Neural crest cell (in vitro differentiated cells): ENCODE measurements at places on chromosomes 2 and 18. TPM values are rescaled to one million over a fixed set of nuclear protein-coding genes. Genes with fewer than 3 reads are reported as not detected.

GRCh38 chr18:76252880-76253279, 242.2 kb downstream of the ZNF516 start:
- no peak for DNase-seq
- no peak overlapping the region for H3K4me3 ChIP-seq
- no peaks in the 10 kb centered on the region for H3K36me3 ChIP-seq
- H3K27ac ChIP-seq = no peak overlapping the region
- no peaks in the 10 kb centered on the region for H3K27me3 ChIP-seq

DNA sequence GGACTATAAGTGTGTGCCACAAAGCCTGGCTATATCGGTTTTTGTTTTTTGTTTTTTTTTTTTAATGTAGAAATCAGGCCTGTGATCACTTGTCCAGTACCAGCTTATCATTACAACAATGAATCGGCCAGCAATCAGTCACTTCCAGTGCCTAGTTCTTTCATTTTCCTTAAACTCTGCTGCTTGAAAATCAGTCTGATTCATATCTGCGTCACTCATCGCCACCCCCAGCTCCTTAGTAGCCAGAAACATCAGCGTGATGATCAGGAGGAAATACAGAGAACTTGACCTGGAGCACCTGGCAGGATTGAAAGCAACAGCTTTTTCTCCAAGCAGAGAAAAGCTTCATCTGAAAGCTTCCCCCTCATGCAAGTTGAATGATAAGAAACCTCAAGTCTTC, 75.4 kb downstream of the SPTBN1 start:
- peaks cover 28% of the 10 kb centered on the region for H3K36me3 ChIP-seq
- H3K27ac ChIP-seq = no peak overlapping the region
- no peak overlapping the region for H3K4me3 ChIP-seq
- no peaks in the 10 kb centered on the region for H3K27me3 ChIP-seq

Gene ADNP2
- 42.6 and 44.0 TPM in 2 replicates for total RNA-seq

DNA sequence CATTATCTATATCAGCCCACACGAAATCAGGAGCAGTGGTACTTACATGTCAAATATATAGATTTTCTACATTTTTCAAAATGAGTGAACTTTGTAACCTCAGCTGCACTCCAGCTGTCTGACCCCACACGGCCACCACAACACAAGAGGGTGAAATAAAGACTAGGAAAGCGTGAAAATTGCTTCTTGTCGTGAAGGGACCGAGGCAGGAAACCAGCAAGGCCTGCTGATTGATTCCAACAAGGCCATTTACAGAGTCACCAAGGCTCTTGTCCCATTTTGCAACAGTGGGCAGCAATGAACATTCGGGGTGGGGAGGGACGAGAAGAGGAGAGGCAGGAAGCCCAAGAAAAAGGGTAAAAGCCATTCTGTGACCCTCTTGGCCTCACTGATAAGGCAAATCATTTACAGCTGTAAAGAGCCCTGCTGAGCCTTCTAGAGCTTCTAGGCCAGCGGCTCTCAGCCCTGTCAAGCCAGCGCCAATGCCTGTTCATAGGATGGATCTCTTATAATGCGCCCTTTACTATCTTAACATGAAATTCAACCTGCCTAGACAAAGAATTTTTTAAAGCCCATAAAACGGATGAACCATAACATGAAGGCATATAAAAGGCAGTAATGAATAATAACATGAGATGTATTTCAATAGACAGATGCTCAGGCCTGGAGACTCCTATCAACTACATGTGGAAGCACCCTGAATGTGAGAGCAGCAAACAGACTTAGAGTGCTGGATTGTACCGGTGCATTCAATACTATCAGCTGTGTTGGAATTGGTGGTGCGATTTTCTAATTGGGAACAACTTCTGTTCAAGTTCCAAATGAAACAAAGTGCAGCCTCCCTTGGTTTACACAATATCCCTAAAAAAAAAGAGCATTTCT, 269.0 kb downstream of the CDCA7 start:
- no peak overlapping the region for H3K4me3 ChIP-seq
- H3K27ac ChIP-seq = peak overlapping the region; percentile 17
- peaks cover 19% of the 10 kb centered on the region for H3K4me1 ChIP-seq
- no peaks in the 10 kb centered on the region for H3K36me3 ChIP-seq
- no peaks in the 10 kb centered on the region for H3K27me3 ChIP-seq

DNA sequence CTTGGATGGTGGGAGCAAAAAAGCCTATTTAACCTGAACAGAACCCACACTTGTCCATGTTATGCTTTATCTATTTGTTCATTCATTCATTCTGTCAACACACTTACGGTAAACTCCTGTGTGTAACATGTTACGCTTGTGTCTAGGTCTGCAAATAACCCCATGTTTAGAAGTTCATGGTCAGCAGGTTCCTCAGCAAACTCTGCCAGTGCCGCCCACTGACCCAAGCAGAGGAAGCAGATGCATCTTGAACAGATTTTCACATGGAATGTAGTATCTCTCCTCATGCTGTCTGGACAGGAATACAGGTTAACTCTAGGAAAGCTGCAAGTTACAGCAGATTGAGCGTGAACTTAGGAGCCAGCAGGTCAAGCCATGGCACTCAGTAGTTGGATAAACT, 213.7 kb upstream of the COPS8 start:
- H3K36me3 ChIP-seq = no peaks in the 10 kb centered on the region
- no peaks in the 10 kb centered on the region for H3K27me3 ChIP-seq
- no peak for DNase-seq

GRCh38 chr2:137770166-137770565, 194.1 kb upstream of the HNMT start:
- DNase-seq = no peak
- H3K27ac ChIP-seq = no peak overlapping the region
- H3K36me3 ChIP-seq = no peaks in the 10 kb centered on the region
- H3K4me3 ChIP-seq = no peak overlapping the region
- H3K27me3 ChIP-seq = no peaks in the 10 kb centered on the region
- H3K4me1 ChIP-seq = peaks cover 13% of the 10 kb centered on the region

- H3K4me1 ChIP-seq = no peaks in the 10 kb centered on the region
- no peaks in the 10 kb centered on the region for H3K27me3 ChIP-seq
- no peak overlapping the region for H3K4me3 ChIP-seq
- no peak overlapping the region for H3K27ac ChIP-seq
Observed at GRCh38 chr2:71385012-71385411, 53.4 kb downstream of the ZNF638 start.

- no peak for DNase-seq
- no peaks in the 10 kb centered on the region for H3K4me1 ChIP-seq
- H3K36me3 ChIP-seq = peaks cover 4% of the 10 kb centered on the region
- H3K27ac ChIP-seq = no peak overlapping the region
Observed at GRCh38 chr2:157804355-157804754, 71.8 kb downstream of the ACVR1 start.

GRCh38 chr2:179340678-179341077, 76.0 kb upstream of the SESTD1 start:
- H3K27ac ChIP-seq = no peak overlapping the region
- no peak overlapping the region for H3K4me3 ChIP-seq
- no peaks in the 10 kb centered on the region for H3K36me3 ChIP-seq
- H3K27me3 ChIP-seq = no peaks in the 10 kb centered on the region
- DNase-seq = no peak
- H3K4me1 ChIP-seq = peaks cover 24% of the 10 kb centered on the region

Gene ECEL1
- total RNA-seq = 42.9 and 43.9 TPM in 2 replicates

Gene EGR4
- total RNA-seq = not detected in 2 replicates

DNA sequence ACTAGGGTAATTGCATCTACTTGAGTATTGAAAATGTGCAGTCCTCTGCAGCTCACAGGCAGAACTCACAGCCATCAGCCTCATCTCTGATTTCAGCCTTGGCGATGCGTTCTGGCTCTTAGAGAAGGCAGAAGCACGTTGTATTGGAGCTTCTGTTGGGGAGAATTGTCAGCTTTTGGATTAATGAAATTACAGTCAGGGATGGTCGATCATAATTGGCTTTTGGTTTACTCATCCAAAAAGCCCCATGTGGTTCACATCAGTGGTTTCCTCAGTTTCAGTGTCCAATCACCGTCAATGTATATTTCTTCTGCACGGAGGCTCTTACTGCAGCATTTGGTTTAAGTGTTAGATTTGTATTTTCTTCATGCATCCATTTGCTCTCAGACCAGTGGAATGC, 218.5 kb upstream of the SOX11 start:
- H3K4me3 ChIP-seq = no peak overlapping the region
- no peaks in the 10 kb centered on the region for H3K27me3 ChIP-seq
- H3K36me3 ChIP-seq = no peaks in the 10 kb centered on the region
- no peaks in the 10 kb centered on the region for H3K4me1 ChIP-seq
- no peak overlapping the region for H3K27ac ChIP-seq

Gene ATP5MC3
- total RNA-seq = 268 and 281 TPM in 2 replicates

Gene UGP2
- 43.1 and 56.9 TPM in 2 replicates for total RNA-seq

Gene CPS1
- total RNA-seq = 7.9 and 8.8 TPM in 2 replicates

- DNase-seq = no peak
- H3K27me3 ChIP-seq = no peaks in the 10 kb centered on the region
- no peak overlapping the region for H3K4me3 ChIP-seq
Observed at GRCh38 chr2:53715568-53715967, 52.0 kb upstream of the CHAC2 start.

- no peaks in the 10 kb centered on the region for H3K27me3 ChIP-seq
- H3K4me3 ChIP-seq = no peak overlapping the region
- H3K4me1 ChIP-seq = peaks cover 8% of the 10 kb centered on the region
Observed at GRCh38 chr2:209868271-209868994, 96.8 kb downstream of the UNC80 start.

- H3K27me3 ChIP-seq = no peaks in the 10 kb centered on the region
- peaks cover 4% of the 10 kb centered on the region for H3K4me1 ChIP-seq
- DNase-seq = no peak
- no peak overlapping the region for H3K4me3 ChIP-seq
- no peak overlapping the region for H3K27ac ChIP-seq
Observed at GRCh38 chr2:12299431-12299830, 417.3 kb upstream of the TRIB2 start.

DNA sequence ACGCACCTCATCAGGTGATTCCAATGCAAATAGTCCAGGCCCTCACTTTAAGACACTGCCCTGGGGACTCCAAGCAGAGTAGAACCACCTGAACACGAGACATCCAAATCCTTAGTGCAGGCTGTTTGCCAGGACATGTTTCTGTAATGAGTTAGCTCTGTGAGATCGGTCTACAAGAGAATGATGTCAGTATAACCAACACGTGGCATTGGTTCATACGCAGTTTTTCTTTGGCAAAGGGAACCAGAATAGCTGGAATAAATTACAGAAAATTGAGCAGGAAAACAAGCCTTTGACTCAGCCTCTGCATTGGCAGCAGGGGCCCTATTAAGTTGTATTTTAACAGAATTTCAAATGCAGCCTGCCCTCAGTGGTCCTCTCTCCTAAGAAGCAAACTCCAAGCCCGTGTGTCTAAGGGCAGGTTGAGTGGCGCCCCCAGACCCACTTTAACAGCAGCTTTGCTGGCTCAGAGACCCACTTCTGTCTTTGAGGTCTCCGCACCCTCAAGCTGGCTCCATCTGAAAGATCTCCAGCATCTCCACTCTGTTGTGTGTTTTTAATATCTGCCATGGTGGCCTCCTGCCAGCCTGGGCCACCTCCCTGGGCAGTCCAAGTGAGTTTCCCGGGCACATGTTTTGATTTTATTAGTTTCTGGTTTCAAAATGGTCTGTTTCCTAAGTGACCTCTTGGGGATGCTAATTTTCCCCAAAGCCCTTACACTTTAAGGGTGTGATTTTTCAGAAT, 61.3 kb downstream of the ALPK2 start:
- H3K36me3 ChIP-seq = no peaks in the 10 kb centered on the region
- no peaks in the 10 kb centered on the region for H3K27me3 ChIP-seq
- H3K4me3 ChIP-seq = no peak overlapping the region
- no peak overlapping the region for H3K27ac ChIP-seq
- peaks cover 8% of the 10 kb centered on the region for H3K4me1 ChIP-seq

Gene NLRC4
- total RNA-seq = not detected in 2 replicates

DNA sequence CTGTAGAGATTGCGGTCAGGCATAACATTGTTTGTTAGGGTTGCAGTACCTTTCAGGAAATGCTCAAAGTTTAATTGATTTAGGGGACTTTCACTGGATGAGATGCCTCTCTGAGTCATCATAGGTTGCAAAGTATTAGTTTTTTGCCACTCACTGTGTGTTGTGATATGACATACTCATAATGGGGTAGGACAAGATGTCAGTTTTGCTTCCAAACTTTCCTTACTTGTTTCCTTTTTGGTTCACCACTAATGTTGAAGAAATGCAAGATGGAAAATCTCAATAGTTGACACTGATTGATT, 35.0 kb upstream of the PTH2R start:
- H3K27ac ChIP-seq = no peak overlapping the region
- H3K27me3 ChIP-seq = no peaks in the 10 kb centered on the region
- H3K4me3 ChIP-seq = no peak overlapping the region
- H3K36me3 ChIP-seq = no peaks in the 10 kb centered on the region
- no peak for DNase-seq
